ENCODE measurements at places on chromosomes 2 and 18.

GRCh38 chr2:24495451-24495850 lies 4.4 kb downstream of the NCOA1 start:
- DNase-seq, result no peak

DNA sequence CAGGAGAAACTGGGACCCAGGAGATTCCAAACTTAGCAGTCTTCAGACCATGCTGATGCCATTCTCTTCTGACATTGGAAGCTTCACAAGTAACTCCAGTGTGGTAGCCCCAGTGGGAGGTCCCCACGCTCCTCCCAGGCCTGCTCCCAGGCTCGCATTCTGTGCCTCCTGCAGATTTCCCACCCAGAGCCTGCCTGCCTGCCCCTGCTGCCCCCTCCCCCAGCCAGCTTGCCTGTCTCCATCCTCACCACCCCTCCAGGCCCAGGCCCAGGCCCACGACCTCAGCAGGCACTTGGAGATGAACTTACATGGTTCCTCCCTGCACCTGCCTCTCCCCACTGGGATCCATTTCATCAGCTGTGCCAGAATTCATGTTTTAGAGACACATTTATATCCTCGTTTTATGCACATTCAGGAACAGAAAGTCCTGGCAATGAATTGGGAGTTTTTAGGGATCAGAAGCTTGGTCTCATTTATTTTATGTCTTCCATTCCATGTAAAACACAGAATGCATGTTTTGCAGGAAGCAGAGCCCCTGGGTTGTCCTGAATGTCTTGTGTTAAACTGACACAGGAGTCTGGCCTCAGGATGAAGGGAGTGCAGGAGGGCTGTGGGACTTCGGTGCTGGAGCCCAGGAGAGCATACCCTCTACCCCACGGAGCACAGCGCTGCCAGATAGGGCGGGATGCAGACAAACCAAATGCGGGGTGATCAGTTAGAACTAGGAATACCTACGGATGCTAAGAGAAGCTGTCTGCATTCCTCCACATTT lies 150.5 kb downstream of the SNTG2 start:
- no peak for DNase-seq

- DNase-seq, result no peak
These were observed 177.1 kb downstream of the BABAM2 start for GRCh38 chr2:28067602-28068001.

DNA sequence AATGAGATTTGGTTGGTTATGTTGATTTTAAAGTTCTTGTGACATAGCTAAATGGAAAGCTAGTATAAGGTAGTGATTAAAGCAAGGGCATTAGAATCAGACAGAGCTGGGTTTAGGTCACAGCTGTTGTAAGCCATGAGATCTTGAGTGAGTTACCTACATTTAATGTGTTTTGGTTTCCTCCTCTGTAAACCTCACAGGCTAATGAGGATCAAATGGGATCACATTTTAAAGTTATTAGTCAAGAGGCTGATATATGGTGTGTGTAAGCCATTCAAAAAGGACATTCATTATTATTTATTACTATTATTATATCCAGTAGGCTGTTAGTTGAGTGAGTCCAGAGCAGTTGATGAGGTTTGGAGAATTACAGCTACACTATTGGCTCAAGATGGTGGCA lies 416.2 kb downstream of the IRS1 start:
- no peak for DNase-seq

DNA sequence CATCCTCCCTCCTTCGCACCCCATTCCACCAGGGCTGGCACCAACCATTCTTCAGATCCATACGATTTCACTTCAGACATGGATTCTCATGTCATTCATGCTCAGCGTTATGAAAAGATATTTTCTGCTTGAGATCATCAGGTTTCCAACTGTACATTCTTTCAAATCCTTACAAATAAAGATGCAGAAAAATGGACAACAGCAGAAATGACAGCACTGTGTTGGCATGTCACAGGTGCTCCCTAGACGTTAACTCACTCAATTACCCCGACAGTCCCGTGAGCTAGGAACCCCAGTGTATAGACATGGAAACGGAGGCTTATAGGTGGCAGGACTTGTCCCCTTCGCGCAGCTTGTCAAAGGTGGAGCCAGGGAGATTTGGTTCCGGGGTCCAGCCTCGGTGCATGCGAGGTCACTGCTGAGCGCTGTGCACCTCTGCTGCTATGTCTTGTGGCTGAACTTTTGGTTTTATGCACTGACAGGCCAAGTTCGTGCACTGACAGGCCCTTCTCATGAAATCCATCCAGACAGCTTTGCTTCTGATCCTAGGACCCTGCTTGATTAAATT lies 17.7 kb downstream of the FHL2 start:
- DNase-seq, result no peak

GRCh38 chr2:25649786-25650185 lies 23.6 kb downstream of the DTNB start:
- DNase-seq, result no peak

DNA sequence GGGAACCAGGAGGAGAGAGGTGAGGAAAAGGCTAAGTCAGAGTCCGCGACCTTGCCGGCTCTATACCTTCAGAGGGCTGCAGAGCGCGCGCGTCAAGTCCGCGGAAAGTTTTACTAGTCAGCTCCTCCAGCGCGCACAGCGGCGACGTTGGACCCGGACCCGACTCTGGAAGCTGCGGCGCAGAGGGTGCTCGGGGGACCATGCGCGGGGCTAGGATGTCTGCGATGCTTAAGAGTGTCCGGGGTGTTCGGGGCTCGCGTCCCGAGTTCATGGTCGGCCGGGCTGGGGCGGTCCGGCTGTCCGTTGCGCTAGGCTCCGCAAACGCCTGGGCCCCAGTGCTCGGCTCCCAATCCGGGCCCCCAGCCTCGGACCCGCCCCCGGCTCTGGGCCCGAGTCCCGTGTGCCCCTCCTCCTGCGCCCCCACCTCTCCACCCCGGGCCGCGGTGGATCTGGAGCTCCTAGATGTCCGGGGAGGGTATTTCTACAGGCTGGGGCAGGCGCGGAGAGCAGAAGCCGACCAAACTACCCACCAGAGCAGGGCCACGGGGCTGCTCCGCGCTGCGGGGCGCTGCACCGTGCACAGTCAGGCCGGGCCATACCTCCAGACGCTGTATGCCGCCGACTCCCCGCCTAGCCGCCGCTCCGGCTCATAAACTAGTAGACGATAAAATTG lies at the start of gene LBX2:
Gene LBX2 (minus strand): TSS at position 337 of the 673 bp plus-strand sequence. CDS start 66 bp downstream, at position 271.
- no peak for DNase-seq

- no peak for DNase-seq
These were observed 145.4 kb upstream of the PIK3C3 start for GRCh38 chr18:41809652-41810051.
